ENCODE measurements at places on chromosomes 4 and X.

DNA sequence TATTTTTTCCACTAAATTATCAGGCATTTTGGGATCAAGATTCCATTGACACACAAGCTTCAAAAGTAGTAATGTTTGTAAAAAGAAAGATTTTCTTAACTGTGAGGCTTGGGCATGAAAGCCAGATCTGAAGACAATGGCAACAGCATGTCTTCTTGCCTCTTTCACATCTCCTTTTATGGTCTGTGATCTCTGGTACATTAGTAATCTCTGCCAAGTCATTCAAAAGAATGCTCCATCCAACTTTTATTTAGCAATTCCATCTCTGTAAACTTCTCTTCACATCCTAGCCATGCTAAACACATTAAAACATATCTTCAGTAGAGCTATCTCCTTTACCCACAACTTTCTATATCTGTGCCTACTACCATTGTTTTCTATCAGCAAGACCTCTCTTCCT lies 465.4 kb downstream of the FAT4 start:
- DNase-seq: no peak

- DNase-seq: no peak
Observed at GRCh38 chr4:32485956-32486355, 1765.8 kb downstream of the PCDH7 start.

DNA sequence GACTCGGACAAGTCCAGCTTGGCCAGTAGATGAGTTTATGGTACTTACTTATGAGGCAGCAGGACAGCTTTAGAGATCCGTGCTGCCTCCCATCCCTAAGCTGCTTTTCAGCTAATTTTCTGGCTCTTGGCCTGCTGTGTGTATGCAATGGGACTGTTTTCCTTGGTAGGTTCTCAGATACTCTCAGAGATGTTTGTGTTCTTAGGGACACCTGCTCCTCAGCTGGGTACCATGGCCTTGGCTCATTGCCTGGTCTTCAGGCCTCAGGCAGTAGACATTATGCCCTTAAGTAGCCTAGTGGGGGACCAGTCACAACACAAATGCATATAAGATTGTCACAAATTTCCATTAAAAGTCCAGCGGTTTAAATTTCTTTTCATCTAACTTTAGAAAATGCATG lies 688.0 kb downstream of the PCDH7 start:
- no peak for DNase-seq

DNA sequence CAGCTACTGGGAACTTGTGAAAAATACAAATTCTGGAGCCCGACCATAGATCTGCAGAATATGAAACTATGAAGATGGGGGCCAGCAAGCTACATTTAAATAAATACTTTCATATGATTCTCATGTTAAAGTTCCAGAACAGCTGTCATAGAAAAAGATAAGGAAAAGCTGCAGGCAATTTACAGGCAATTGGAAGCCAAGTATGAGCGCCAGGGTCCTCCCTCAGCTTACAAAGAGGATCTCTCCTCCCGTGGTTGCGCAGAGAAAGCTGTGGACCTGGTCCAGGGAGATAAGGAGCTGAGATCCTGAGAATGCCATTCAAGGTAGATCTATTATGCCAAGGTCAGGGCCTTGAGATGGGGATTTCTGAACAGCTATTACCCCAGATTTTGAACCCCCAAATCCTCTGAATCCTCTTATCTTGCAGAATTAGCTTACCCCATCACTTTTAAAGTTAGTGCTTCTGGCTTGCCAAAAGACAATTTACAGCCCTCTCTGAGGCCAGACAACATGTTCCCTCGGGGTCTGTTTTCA lies 25.6 kb upstream of the FRAS1 start:
- no peak for DNase-seq

- DNase-seq: no peak
Observed at GRCh38 chr4:150570862-150571261, 11.1 kb upstream of the MAB21L2 start.
